Activated CD4-positive, alpha-beta T cell treated with anti-CD3 and anti-CD28 coated beads, Interleukin-2, Interleukin-6, amounts not matched to agents 100 ng/mL and 50 ng/mL, durations not matched to agents 16 hours and 8 hours (primary cell): ENCODE measurements at places on chromosomes 5 and 9.

DNA sequence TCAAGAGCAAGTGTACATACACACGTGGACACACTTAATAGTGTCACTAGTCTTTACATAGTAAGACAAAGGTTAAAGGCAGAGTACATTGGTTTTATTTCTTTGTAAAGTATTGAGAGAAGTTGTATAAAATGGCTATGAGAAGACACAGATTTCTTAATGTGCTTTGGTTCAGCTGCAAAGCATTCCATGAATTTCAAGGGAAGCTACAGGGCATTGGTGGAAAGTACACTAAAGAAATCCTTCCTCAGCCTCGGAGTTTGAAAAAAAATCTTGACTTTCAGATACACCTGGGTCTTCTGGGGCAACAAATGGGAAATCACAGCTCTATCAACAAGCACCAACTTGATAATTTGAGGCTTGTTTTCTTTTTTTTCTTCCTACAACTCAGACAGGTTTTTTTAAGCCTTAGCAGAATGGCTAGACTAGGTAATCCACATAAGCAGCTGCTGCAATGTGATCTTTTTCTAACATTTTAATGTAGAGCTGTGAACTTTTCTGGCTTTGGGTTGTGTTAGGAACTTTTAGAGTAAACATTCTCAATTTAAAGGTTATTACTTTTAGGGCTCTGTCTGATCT, 140.4 kb upstream of the FST start:
- no peak for DNase-seq

- no peak for DNase-seq
Observed at GRCh38 chr9:2761424-2761823, 44.1 kb downstream of the KCNV2 start.

DNA sequence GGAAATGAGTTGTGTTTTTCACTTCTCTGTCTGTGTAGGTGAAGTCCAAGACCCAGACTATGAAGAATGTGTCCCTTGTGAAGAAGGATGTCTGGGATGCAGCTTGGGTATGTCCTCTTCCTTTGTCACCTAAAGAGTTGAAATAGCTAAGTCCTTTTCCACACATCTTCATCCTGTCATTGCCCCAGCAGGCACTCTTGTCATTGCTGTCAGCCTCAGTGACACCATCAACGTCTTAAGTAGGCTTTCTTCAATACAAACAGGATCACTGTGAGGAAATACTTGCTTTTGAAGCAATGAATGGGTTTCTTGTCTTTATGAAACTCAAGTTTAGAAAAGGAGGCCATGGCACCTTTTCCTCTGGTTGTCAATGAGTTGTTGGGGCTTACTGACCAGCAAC, 153.6 kb downstream of the RFK start:
- DNase-seq = no peak

DNA sequence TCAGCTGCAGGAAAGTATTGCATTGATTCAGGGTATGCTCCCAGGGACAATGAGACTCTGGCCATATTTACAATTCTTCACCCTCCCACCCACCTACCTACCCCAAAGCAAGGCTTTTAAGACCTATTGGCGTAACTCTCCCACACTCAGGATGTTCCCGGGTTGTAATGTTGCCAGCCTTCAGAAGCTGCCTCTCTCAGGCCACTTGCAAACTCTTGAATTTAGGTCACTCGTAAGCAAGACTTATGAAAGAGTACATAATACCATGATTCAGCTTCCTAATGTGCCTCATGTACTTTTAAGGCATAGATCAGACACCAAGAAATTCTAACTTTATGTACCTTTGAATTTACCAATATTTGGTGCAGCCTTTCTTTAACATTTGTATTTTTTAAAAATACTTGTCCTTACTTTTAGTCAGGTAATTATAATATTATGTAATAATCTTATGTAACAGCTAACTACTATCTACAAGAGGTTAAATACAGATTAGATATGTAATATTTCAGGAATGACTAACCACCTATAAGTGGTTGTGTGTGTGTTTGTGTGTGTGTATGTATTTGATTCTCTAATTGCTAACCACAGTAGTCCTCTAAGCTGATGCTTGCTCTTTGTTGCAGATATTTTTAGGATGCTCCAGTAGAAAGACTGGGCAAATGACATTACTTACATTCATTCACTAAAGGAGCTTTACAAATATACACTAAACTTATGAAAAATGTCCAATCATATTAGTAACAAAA, 630.5 kb upstream of the MEF2C start:
- DNase-seq = no peak
